ENCODE measurements at places on chromosomes 2 and 18.

- DNase-seq = peak; percentile 39
Measured at GRCh38 chr2:210003359-210003758, 921 bp downstream of the RPE start.

DNA sequence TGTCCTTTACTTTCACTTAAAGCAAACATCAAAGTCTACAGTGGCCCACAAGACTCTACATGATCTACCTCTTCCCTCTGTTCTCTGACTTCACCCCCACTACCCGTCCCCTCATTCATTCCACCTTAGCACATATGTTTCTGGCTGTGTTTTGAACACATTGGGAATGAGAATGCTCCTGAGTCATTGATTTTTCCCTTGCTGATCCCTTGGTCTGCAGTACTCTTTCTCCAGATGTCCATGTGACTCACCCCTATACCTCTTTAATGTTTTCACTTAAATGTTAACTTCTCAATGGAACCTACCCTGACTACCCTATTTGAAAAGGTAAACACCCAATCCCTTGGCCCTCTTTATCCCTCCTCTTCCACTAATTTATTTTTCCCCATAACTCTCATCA is 30.7 kb upstream of the FRZB start:
- DNase-seq = no peak

- DNase-seq = no peak
Measured at GRCh38 chr18:61965311-61965710, 72.5 kb upstream of the RNF152 start.

- no peak for DNase-seq
Measured at GRCh38 chr2:26039603-26040323, 5.9 kb downstream of the RAB10 start.

- no peak for DNase-seq
Measured at GRCh38 chr18:6328621-6329010, 86.1 kb downstream of the L3MBTL4 start.

- no peak for DNase-seq
Measured at GRCh38 chr2:30403592-30404312, 43.3 kb upstream of the LCLAT1 start.

GRCh38 chr2:235373171-235373570 is 120.7 kb upstream of the AGAP1 start:
- DNase-seq = no peak

- no peak for DNase-seq
Measured at GRCh38 chr2:70454936-70455544, 98.6 kb downstream of the TGFA start.

GRCh38 chr2:68969736-68970490 is 4.5 kb upstream of the GKN1 start:
- DNase-seq = no peak

GRCh38 chr2:198309673-198310280 is 505.4 kb downstream of the PLCL1 start:
- DNase-seq = peak; percentile 72

DNA sequence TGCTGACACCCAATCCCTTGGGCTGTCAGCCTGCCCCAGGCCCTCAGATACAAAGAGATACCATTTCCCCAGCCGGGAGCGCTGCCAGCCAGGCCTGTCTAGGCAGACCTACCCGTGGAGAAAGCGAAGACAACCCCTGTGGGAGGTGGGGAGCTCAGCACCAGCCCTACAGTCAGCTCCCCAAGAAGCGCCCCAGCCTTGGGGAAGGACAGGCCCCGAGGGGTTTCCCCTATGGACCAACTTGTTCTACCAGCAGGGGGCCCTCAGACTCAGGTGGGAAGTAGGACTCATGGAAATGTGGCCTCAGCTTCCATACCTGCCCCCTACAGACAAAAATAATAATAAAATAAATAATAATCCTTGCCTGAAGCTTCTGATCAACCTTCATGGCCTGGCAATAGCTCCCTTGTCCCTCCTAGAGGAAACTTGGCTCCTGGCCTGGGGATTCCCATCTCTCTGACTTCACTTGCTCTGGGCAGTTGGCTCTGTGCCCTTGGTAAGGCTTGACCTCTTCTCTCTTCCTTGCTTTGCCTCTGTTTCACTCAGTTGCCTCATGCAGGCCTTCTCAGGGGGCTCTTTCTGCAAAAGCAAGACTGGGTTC is 7.0 kb downstream of the SLC35F6 start:
- peak; percentile 73 for DNase-seq

GRCh38 chr2:138078153-138078552 is 113.9 kb downstream of the HNMT start:
- no peak for DNase-seq

- peak; percentile 91 for DNase-seq
Measured at GRCh38 chr2:174059178-174059883, 94.2 kb upstream of the SP3 start.

DNA sequence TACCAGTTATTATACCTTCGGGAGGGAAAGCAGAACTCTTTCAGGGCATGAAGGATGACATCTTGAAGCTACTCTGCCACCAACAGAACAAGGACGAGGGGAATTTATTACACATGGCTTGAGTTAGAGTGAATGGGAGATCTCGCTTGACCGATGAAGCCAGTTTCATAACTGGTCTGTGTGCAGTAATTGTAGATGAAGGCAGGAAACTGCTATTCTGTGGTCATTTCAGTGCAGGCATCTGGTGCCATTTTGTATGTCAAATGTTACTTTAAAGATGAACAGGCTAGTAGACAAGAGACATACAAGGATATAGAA is 20.5 kb downstream of the GREB1 start:
- DNase-seq = no peak

- DNase-seq = peak; percentile 50
Measured at GRCh38 chr18:10743766-10744165, 217.9 kb downstream of the NAPG start.

DNA sequence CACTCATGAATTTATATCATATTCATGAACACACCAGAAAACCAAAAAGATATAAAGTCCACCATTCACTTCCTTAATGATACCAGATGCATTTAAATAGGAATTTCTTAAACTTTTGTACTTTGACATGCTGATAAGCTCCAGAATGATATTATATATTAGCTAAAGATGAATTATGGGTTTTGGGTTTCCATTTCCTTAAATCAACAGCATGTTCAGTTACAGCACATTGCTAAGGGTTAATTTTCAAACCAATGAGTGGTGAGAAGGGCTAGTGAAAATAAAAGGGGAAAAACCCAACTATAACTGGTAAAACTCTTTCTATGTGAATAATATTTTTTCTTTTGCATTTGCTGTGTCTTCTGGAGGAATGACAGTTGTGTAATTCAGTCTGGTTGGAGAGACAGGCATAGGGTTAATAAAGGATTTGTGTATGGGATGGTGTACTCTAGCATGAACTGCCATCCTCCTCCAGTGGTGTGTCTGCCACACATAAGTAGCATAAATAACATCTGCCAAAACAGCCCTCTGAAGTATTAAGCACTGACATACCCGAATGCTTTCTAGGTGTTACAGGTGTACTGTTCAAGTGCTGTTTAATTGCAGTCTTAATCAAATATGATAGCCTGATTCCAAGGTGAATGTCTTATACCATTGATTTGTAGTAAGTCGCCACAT is 19.3 kb upstream of the CPS1 start:
- no peak for DNase-seq

- DNase-seq = peak; percentile 95
Measured at GRCh38 chr2:10398496-10398895, 49.6 kb downstream of the ODC1 start.

DNA sequence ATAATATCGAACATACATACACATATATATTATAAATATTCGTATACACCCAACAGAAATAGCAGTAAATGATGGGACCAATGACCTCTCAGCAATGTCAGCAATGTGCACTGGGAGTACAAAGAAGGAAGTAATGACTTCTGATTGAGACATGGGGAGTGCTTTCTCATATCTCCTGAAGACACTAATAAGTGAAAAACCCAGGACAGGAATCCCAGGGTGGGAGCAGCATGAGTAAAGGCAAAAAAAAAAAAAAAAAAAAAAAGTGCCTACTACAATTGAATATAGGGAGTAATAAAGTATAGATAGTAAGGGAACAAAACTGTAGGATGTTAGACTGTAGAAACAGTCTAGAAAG is 491.3 kb downstream of the IRS1 start:
- DNase-seq = peak; percentile 58

DNA sequence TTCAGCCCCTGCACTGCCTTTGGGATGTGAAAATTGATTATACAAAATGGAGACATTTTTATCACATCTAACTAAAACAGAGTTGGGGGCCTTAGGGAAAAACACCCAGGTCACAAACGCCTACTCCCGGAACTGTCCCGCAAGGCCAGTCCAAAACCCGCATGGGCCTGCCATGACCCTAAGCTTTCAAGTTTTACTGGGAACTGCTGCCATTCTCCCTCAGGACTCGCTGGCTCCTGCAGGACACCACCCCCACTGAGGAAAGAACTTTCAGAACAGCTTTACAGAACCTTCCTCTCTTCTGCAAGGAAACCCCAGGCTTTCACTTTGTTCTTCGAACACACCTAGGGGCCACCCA is 320.4 kb upstream of the HS6ST1 start:
- DNase-seq = no peak

GRCh38 chr2:239734436-239735005 is 290.6 kb downstream of the NDUFA10 start:
- no peak for DNase-seq

DNA sequence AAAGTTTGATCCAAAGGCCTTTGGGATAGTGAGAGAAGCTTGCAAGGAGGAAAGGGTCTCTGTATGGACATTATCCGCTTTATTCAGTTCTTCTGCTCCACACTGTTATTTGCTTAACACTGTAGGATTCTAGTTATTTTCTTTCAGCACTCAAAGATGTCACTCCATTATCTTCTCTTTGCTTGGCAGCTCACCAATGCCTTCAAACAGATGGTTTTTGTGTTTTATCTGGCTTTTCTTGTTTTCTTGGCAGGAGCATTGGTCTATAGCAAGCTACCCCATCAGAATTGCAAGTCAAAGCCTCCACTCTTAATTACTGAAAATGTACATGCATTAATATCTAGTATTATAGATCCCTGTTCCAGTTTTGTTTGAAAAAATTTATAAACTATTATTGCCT is 138.8 kb downstream of the EVA1A start:
- no peak for DNase-seq

DNA sequence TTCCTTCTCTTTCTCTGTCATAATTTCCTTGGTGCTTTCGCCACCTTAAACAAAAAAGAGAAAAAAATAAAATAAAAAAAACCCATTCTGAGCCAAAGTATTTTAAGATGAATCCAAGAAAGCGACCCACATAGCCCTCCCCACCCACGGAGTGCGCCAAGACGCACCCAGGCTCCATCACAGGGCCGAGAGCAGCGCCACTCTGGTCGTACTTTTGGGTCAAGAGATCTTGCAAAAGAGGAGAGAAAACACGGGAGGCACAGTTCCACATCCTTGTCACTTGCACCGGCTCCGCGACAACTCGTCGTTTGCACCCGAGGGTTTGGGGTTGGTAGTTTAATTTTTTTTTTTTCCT is 1.8 kb upstream of the SP9 start:
- no peak for DNase-seq

GRCh38 chr2:58107803-58108710 is 61.5 kb downstream of the VRK2 start:
- peak; percentile 95 for DNase-seq

DNA sequence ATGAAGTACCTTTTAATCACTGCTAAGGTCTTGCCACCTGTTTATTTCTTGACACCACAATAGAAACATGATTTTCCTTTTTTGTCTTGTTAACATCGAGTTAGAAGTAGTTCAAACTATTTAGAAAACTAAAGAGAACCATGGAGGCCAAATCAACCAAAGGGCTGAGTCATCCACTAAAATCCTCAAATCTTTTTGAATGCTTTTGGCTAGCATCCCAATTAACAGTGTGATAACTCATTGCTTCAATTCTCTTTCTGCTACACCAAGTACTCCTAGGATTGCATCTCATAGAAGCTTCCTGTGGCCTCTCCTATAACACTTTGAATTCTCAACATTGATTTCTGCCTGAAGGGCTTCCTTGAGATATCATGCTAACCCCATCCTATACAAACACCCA is 159.9 kb upstream of the MMADHC start:
- no peak for DNase-seq

- DNase-seq = no peak
Measured at GRCh38 chr2:63242747-63243146, 192.1 kb downstream of the OTX1 start.

DNA sequence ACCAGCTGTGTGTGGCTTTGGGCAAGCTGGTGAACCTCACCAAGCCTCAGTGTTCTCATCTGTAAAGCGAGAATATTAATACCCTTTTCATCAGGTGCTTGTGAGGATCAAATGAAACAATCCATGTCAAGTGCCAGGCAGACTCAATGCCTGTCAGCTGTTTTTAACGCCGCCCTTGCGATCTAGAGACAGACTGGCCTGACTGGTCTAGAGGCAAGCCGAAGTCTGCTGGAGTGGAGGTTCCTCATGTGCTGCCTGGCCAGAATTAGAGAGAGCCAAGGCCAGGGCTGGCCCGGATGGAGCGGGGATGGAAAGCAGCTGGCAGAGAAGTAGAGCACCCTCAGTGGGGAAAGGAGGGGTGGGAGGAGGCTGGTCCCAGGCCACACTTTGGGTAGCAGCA is 74.5 kb upstream of the B3GNT7 start:
- peak; percentile 43 for DNase-seq

DNA sequence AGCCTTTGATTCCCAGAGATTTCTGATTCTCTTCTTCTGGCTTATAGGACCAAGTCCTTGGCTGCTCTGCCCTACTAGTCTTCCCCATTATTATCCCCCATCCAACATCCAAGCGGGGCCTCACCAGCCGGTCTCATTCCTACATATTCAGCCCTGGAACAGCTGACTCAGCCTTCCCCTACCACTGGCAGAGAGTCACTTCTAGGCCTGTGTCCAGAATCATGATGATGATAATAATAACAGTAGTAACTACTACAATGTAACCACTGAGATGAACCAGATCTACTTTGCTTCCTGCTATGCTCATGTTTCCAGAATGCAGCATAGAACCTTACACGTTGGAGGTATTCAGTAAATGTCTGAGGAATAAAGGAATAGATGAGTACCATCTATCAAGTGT is 295.2 kb downstream of the SRBD1 start:
- DNase-seq = no peak

- DNase-seq = no peak
Measured at GRCh38 chr18:79589601-79590091, 90.0 kb upstream of the CTDP1 start.

- no peak for DNase-seq
Measured at GRCh38 chr18:10228326-10228725, 226.1 kb upstream of the APCDD1 start.

GRCh38 chr2:150646746-150647145 is 159.3 kb upstream of the RND3 start:
- no peak for DNase-seq

DNA sequence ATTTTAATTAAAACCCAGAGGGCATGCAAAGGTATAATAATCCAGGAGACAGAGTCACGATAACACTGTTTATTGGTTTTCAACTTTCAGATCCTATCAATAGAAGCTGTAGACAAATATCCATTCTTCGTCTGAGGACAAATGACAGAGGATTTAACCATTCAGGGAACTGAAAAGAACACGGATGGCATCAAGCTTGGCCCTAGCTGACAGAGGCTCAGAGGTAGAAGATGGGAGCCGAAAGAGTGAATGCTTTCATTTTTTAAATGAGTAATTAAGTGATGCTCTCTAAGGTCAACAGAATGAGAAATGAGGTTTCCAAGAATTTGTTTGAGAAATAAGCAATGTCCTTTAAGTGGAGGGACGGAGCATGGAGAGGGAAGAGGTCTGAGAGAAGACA is 62.1 kb downstream of the BCL2 start:
- DNase-seq = no peak

All from suppressor macrophage treated with lipopolysaccharide for 1 hour (primary cell).